ENCODE measurements at places on chromosomes 11 and 22.

DNA sequence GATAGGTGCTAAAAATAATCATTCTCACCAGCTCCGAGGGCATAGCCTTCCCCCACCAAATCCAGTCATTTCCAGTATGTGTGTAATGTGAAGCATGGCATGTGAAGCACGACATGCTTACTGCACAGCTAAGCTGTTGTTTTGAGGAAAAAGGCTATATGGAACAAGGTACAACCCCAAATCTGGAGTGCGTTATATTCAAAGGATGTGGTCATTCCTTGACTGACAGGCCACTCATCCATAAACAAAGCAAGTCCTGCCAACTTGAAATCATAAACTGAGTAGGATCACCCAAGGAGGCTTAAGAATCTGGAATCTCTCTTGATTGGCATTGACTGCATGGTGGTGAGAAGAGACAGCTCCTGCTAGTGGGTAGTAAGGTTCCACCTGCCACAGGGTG lies 3.7 kb downstream of the MAP6 start:
- no peak for DNase-seq

DNA sequence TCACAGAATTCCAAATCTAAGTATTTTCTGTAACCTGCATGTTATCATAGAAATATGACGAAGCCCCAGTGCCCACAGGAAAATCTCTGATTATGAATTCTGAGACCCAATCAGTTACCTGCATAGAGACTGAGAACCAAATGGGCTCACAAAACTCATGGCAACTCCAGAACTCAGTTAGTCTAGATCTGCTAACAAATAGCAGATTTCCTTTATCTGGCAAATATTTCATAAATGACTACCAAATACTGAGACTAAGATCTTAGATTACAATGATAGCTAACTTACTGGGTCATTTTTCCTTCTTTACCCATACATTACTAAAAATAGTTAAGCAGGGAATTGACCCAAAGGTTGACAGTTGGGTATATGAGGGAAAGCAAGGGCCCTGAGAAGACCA lies 228.1 kb upstream of the FAT3 start:
- DNase-seq: no peak

DNA sequence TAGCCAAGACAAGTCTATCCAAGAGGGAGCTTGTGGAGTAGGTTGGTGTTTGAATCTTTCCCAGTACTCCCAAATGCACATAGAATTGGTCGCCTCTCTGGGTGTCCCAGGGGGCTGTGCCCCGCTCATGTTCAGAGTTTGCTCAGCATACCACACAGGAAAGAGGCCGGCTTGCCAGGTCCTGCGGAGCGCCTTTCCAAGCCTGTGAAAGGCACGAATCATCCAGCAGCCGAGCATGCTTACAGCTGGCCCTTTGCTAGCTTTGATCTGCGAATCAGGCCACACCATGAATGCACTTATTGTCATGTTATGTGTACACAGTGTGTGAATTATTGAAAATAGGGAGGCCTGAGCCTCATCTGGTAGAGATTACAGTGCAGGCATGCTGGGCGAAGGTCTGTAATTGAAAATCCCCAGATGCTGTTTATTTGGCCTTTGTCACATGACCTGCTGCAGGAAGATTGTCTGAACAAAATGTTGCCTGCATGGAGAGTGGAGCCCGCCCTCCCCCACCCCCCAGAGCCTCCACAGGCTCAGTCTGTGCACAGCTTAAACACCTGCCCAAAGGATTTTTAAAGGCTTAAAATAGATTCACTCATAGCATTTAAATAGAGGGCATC lies 163.3 kb upstream of the RASSF10 start:
- no peak for DNase-seq

DNA sequence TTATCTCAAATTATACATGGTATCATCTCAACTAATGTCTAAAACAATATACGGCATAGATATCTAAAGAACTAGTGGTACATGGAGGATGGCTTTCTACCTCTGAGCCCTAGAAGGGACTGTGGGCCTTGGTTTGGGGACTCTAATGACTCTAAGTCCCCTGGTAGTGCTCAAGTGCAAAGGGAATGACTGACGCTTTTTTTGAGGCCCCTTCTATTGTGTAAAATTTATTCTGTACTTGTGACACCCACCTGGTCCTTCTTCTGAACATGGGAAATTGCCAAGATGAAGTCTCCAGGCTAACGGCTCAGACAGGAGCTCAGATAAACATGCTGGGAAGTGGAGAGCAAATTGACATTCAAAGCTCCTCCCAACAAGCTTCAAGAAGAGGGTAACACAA lies 53.4 kb upstream of the IGLL5 start:
- no peak for DNase-seq

DNA sequence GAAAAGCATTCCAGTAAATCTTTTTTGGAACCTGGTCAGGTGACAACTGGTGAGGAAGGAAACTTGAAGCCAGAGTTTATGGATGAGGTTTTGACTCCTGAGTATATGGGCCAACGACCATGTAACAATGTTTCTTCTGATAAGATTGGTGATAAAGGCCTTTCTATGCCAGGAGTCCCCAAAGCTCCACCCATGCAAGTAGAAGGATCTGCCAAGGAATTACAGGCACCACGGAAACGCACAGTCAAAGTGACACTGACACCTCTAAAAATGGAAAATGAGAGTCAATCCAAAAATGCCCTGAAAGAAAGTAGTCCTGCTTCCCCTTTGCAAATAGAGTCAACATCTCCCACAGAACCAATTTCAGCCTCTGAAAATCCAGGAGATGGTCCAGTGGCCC lies 24.1 kb upstream of the TTC36 start:
- DNase-seq: no peak

- DNase-seq: no peak
Observed at GRCh38 chr11:134339756-134340155, 8.0 kb downstream of the GLB1L2 start.

GRCh38 chr11:35307221-35307621 lies 112.1 kb downstream of the SLC1A2 start:
- DNase-seq: no peak

DNA sequence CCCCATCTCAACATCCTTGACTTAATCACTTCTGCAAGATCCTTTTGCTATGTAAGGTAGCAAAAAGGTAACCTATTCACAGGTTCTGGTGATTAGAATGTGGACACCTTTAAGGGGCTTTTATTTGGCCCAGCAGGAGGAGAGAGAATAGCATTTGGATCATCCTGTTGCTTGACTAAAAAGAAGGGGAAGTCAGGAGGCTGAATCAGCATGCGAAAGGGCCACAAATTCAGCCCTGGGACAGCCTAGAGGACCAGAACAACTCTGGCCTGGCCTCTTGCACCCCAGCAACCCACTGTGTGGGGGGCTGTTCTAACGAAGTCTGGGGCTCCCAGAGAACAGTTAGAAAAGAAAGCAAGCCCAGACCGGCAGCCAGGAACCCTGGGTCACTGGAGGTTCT lies 3.2 kb upstream of the HMOX1 start:
- DNase-seq: no peak

DNA sequence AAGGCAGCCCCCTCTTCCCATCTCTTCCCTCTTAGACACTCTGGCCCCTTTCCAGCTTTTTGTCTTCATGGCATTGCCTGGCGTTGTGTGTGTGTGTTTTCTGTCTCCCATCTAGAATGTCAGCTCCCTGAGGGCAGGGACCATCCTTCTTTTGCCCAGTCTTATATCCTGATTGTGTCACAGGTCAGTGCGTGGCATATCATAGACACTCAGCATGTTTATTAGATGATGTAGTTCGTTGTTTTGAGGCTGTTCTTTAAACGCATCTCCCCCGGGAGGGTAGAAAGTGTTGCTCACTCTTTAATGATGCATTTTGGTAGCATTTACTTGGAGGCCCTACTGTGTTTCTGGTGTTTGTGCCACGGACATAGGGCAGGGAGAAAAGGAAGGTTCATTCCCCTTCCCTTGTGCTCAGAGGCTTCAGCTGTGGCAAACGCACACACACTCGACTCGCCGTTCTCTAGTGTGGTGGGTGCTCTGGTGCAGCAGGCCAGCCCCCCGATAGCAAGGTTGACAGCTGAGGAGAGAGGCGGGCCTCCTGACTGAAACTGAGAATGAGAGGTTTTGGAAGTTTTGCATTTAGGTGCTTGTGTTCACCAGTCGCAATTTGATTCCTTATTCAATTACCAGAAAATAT lies 60.2 kb downstream of the TNRC6B start:
- DNase-seq: no peak

GRCh38 chr11:72776844-72777754 lies 16.7 kb downstream of the STARD10 start:
- DNase-seq: peak; percentile 58

- no peak for DNase-seq
Observed at GRCh38 chr11:112522536-112522935, 261.9 kb upstream of the PLET1 start.

- no peak for DNase-seq
Observed at GRCh38 chr11:68468217-68468828, 7.8 kb downstream of the PPP6R3 start.

GRCh38 chr11:79018371-79018849 lies 422.4 kb downstream of the TENM4 start:
- no peak for DNase-seq

DNA sequence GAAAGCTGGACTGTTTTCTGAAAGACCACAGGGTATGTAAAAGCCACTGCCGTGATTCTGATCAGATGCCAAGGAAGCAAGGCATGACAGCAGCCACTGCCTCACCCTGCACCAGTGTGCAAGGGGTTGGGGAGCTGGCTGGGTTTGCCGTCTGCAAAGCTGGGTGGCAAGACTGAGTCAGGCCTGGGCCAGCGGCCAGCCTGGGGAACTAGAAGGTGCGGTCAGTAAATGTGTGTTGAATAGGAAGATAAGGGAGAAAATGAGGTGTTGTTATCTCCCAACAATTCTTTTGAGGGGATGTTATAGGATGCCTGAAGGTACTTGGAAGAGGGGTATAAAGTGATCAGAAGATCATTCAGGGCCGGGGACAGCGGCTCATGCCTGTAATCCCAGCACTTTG lies 8.0 kb downstream of the VSTM5 start:
- no peak for DNase-seq

DNA sequence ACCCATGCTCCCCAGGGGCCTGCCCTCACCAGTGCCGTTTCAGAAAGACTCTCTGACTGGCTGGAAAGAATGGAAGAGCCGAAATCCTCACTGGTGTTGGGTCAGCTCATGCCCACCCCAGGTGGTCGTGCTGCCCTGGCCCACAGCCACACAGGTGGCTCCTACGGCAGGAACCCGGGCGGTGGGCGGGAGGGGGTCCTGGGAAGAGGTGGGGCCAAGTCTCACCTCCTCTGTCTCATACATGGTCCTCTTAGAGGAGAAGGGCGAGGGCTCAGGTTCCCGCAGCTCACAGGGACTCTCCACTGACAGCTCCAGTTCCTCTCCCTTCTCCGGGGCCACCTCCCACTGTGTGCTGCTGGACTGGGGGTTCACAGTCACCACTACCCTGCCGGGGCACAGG lies 8.2 kb downstream of the ATG2A start:
- no peak for DNase-seq

GRCh38 chr11:13033760-13034533 lies 24.8 kb downstream of the RASSF10 start:
- no peak for DNase-seq

GRCh38 chr22:50253046-50253915 lies 2.2 kb upstream of the HDAC10 start:
- DNase-seq: no peak

DNA sequence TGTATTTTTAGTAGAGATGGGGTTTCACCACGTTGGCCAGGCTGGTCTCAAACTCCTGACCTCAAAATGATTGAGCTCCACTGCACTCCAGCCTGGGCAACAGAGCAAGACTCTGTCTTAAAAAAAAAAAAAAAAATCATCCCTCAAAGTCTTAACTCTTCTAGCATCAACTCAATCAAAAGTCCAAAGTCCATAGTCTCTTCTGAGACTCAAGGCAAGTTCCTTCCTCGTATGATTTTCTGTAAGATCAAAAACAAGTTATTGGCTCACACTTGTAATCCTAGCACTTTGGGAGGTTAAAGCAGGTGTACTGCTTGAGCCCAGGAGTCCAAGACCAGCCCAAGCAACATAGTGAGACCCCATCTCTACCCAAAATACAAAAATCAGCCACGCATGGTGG lies 24.4 kb downstream of the PLEKHB1 start:
- DNase-seq: no peak

Measured in substantia nigra (tissue), 51 donors.